ENCODE measurements at places on chromosomes 16 and 17.

- DNase-seq = no peak
Measured at GRCh38 chr17:1539811-1540210, 22.8 kb downstream of the PITPNA start.

DNA sequence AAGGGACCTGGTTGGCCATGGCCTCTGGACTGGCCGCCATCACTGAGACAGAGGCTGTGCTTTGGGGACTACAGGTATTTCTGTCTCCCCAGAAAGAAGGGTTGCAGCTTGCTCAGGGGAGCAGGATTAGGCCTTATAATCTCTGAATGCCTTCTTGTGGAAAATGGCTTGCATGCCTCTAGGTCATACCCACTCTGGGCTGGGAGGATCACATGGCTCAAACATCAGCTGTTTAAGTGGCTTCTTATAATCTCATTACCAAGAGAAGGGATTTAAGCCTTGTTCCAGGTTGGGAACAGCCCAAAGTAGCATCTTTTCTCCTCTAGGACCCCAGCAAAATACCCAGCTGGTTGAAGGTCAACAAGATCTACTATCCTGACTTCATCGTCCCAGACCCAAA is 19.1 kb downstream of the LIG3 start:
- no peak for DNase-seq

DNA sequence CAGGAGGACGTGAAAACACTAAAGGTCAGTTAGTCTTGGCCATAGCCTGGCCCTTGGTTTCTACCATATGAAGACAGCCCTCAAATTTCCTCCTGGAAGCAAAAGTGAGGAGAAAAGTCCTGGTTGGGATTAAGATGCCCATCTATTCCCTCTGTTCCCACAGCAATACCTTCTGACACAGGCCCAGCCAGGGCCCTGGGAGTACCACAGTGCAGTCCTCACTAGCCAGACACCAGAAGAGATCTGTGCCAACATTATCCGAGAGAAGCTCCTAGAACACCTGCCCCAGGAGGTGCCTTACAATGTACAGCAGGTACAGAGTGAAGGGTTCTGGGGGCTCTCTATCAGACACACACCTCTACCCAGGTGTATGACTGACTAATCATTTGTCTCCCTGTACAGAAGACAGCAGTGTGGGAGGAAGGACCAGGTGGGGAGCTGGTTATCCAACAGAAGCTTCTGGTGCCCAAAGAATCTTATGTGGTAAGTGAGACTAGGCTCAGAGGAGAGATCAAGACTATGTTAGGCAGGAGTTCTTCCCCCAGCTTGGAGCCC is 4.1 kb downstream of the ERAL1 start:
- no peak for DNase-seq

GRCh38 chr17:80611816-80612215 is 67.2 kb downstream of the RPTOR start:
- no peak for DNase-seq

DNA sequence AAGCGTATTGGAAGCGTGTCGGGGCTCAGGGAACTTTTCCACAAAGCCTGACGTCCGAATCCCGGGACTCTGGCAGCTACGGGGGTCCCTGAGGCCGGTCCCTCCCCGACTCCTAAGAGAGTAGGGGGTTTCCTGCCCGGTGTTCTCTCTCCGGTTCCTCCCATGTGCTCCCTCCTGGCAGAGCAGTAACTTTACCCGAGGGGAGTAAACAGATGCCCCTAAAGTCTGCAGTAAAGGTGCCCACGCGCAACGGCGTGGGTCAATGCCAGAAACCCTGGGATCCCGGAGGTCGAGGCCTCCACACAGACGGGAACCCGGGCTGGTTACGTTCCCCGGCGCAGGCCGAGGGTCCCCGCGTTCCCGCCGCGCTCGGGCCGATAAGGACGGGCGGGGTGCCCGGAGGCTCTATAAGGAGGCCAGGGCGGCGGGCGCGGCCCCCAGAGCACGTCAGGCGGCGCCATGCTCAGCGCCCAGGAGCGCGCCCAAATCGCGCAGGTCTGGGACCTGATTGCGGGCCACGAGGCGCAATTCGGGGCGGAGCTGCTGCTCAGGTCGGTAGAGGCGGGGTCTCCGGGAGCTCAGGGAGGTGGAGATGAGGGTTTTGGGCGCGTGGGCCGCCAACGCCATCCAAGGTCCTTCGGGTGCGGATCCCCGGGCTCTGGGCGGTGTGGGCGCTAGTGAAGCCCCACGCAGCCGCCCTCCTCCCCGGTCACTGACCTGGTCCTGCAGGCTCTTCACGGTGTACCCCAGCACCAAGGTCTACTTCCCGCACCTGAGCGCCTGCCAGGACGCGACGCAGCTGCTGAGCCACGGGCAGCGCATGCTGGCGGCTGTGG is at the start of gene HBM:
HBM (plus strand) TSS at position 440 of the 836 bp plus-strand sequence; CDS start at position 460, 20 bp downstream.
- DNase-seq = no peak

DNA sequence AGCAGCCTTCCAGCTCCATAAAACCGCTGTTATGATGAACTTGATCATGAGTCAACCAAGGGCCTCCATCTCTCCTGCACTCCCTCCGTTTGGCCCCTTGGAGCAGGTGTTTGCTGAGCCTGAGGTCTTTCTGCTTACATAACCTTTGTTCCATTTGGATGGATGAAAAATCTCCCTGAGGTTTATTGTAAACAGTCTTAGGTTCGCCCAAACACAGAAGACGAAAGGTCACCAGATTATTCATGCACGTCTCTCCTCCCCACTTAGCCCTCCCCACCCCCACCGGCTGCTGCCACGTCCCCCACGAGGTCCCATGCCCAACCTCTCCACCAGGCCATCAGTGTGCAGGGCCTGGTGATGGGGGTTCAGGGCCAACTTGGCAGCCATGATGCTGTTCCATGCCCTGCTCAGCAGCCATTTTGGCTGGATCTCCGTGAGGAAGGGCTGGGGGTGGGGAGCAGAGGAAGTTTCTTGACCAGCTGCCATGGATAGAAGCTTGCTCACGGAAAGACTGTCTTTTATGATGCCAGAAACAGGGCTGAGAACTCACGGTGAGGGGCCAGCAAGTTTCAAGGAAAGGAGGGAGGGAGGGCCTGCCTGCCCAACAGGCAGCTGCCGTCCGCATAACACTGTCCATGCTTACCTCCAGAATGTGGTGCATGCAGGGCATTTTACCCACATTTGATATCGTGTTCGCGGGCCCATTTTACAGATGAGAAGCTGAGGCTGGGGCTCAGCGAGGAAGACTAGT is 47.8 kb upstream of the FOXF1 start:
- no peak for DNase-seq

- no peak for DNase-seq
Measured at GRCh38 chr16:73483934-73484711, 436.2 kb upstream of the ZFHX3 start.

GRCh38 chr17:72024457-72024856 is 96.4 kb upstream of the SOX9 start:
- no peak for DNase-seq

DNA sequence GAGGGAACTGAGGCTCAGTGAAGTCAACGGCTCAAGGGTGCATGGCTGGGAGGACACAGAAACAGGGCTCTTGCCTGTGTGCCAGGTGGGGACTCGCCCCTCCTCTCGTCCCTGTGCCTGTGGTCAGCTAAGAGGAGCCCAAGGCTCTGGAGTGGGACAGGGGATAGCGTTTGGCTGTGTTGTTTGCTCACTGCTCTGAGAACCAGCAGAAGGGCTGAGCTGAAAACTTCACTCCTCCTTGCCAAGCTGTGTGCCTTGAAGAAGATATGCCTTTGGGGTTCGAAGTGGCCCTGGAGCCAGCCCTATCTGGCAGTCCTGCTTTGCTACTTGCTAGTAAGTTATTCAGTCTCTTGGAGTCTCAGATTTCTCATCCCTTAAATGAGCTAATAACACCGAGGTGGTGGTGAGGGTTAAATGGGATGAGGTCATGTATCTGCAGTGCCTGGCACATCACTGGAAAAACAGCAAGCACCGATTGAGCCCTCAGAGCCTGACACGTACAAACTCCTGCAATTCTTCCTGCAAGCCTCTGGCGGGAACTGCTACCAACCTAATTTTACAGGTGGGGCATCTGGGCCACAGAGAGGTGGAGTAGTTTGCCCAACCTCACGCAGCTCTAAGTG is 17.7 kb downstream of the FOXL1 start:
- no peak for DNase-seq

GRCh38 chr17:49513641-49514040 is 18.5 kb downstream of the NGFR start:
- DNase-seq = no peak

DNA sequence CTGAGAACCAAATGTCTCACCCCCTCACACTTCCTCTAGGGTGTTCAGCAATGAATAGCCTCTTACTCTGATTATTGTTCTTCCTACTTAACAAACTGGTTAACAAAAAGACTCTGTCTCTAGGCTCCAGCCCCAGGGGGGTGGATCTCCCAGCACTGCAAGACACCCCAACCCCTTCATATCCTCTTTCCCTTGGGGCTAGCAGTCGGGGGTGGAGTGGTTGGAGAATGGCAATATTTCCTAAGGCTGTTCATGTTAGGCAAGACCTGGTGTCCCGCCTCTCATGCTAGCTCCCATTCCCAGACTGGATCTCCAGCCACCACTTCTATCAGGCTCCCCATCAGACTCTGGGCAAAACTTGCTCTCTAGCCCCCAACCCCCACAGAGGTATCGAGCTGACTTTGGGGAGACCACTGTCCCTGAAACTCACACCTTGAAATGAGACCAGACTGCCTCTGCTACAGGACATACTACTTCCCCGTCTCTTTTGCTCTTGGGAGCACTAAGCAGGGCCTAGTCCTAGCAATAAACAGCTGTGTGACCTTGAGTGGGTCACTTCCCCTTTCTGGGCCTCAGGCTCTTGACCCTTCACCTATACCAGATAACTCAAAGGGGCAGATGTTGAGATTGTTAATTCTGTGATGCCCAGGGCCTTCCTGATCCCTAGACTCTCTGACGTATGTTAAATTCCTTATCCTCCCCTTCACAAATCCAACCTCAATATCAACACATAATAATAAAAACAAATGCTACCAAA is 2.4 kb downstream of the SLC25A35 start:
- no peak for DNase-seq

DNA sequence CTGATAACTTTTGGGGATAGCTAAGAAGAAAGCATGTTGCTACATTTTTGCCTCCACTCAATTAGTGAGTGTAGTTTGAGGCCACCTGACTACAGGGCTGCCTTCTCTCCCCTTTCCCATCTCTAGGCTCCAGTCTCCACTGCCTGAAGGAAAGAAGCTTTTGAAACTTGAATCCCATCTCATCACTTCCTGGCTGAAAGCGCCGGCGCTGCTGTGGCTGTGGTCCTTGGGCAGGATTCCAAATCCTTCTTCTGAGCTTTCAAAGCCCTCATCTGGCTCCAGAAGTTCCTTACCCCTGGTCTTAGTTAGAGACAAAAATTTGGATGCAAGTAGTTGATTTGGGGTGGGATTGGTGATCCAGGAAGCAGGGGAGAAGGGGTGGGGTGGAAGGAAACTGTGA is 119.4 kb downstream of the FOXL1 start:
- no peak for DNase-seq

- no peak for DNase-seq
Measured at GRCh38 chr17:9969301-9969935, 64.3 kb upstream of the RCVRN start.

- no peak for DNase-seq
Measured at GRCh38 chr17:7408863-7409262, 1.2 kb downstream of the NLGN2 start.
